ENCODE measurements at places on chromosomes 7 and 10. TPM values are rescaled to one million over a fixed set of nuclear protein-coding genes. Genes with fewer than 3 reads are reported as not detected.

The UPK3B gene
- total RNA-seq: 17.4 TPM

The EGFR gene
- total RNA-seq: 139 TPM

The LIPM gene
- not detected for total RNA-seq

The CALML5 gene
- total RNA-seq: not detected

The ABCC2 gene
- total RNA-seq: 201 TPM

The DDX50 gene
- 35.3 TPM for total RNA-seq

The PCLO gene
- total RNA-seq: 1.2 TPM

The FXYD4 gene
- not detected for total RNA-seq
